ENCODE measurements at places on chromosomes 13 and 19.
A peak's percentile ranks its signal among the peaks of the same experiment; 100 is the strongest.

DNA sequence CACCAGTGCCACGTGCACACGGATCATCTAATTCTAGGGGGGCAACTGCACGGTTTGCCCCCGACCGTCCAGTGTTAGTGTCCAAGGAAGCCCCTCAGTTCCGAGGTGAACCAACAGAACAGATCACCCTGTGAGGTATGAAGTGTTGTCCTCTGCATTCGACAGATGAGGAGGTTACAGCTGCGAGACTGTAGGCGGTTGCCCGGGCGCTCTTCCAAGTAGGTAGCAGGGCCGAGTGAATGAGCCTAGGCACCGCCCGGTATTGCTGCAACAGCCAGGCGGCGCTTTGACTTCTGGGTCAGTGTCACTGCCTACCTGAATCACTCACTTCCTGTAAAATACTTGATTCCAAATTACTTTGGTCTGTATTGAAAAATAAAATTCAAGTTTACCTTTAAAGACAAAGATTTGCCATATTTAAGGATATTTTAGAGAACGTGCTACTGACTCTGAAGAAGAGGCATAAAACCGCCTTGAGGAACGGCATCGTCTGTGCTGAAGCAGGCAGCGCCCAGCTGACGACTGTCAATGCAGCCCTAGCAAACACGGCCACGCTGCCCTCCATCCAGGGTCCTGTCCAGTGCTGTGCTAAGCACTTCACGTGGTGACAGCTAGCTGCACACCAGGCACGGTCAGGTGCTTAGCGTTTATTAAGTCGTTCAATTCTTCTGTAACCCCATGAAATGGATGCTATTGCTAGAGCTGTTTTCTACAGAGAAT lies 19.3 kb upstream of the RASA3 start:
- no peak for DNase-seq

DNA sequence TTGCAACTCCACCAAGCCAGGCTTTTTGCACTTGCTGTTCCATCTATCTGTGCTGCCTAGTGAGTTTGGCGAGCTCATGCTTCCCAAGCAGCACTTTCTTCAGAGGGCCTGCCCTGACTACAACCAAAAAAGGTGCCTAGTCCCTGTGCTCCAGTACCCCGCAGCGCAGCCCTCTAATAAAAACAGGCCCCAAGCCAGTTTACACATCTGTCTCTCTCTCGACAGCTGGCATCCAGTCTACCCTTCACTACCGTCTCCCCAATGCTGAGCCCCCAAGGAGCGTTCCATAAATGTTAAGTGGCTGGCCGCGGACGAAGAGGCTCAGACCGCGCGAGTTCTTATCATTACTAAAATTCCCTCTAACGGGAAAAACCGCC lies 512 bp downstream of the MED4 start:
- no peak for DNase-seq

DNA sequence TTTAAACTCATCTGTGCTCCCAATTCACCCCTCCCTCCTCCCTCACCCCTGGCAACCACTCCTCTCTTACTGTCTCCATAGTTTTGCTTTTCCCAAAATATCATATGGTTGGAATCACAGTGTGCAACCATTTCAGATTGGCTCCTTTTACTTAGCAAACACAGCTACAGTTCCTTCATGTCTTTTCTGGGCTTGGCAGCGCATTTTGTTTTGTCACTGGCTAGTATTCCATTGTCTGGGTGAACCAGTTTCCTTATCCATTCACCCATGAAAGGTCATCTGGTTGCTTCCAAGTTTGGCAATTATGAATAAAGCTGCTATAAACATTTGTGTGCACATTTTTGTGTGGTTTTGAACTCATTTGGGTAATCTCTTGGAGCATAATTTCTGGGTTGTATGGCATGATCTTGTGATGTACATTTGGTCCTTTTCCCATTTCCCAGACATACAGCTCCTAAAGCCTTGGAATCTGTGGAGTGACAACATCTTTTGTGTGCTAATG lies 23.9 kb upstream of the GAS6 start:
- DNase-seq, result no peak

- DNase-seq, result no peak
Measured at GRCh38 chr19:44596428-44597130, 16.8 kb upstream of the IGSF23 start.

DNA sequence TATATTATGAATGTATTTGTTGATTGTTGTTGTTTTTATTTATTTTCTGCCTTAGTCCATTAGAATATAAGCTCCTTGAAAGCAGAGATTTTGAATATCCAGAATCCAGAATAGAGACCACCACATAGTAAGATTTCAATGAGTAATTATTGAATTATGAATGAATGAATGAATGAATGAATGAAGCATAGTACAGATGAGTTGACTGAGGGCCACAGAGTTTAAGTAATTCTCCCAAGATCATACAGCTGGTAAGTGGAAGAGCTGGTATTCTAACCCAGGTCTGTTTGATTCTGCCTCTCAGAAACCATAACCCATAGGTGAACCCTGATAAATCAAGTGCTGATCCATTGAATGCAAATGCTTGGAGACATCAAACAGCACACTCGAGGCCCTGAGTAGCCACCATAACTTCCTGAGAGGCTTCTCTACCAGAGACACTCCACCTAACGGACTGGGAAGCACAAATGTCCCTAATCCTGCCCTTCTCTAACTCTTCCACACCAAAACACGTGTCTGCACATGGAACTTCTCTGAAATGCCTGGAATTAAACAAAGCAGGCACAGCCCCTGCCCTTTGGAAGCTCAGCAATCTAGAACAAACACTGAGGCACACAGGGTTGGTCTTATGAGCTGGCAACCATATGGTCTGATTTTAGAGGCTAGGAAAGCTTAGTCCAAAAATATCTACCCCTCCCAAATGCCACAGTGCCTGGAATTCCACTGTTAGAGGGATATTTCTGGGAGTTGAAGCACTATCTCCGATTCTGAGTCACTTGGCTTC lies 190.1 kb downstream of the FOXO1 start:
- DNase-seq, result no peak

DNA sequence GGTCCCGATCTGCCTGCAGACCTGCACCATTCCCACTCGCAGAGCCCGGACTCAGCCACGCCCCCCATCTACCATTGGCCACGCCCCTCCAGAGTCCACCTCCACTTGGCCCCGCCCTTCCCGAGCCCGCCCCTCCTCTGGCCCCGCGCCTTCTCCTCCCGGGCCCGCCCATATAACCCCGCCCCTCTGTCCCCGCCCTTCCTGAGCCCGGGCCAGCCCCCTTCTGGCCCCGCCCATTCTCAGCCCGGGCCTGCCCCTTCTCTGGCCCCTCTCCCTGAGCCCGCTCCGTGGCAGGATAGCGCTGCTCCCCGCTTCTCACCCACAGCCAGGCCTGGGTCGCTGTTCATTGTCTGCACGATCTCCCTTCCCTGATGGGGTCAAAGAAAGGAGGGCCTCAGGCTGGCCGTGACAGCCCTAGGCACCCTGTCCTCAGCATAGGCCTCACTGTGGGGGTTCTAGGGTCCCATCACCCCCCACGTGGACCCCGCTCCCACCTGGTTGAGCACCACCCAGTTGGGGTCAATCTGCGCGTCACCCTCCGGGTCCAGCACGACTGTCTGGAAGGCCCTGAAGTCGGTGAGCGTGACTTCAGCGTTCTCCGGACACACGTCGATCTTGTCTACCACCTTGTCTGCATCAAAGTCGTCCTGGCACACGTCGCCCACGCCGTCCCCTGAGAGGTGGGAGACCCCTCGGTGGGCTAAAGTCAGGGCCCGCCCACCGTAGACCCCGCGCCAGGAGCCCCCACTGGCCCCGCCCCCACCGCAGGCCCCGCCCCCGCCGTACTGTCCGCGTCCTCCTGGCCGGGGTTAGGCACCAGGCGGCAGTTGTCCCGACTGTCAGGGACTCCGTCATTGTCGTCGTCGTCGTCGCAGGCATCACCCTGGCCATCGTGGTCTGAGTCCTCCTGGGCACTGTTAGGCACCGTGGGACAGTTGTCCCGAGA lies 5.7 kb downstream of the COMP start:
- peak; percentile 70 for DNase-seq

GRCh38 chr13:52969373-52969772 lies 59.2 kb upstream of the OLFM4 start:
- no peak for DNase-seq

- DNase-seq, result no peak
Measured at GRCh38 chr19:31421856-31422255, 72.6 kb upstream of the TSHZ3 start.

GRCh38 chr19:510606-511100 lies 3.4 kb downstream of the TPGS1 start:
- DNase-seq, result peak; percentile 93

DNA sequence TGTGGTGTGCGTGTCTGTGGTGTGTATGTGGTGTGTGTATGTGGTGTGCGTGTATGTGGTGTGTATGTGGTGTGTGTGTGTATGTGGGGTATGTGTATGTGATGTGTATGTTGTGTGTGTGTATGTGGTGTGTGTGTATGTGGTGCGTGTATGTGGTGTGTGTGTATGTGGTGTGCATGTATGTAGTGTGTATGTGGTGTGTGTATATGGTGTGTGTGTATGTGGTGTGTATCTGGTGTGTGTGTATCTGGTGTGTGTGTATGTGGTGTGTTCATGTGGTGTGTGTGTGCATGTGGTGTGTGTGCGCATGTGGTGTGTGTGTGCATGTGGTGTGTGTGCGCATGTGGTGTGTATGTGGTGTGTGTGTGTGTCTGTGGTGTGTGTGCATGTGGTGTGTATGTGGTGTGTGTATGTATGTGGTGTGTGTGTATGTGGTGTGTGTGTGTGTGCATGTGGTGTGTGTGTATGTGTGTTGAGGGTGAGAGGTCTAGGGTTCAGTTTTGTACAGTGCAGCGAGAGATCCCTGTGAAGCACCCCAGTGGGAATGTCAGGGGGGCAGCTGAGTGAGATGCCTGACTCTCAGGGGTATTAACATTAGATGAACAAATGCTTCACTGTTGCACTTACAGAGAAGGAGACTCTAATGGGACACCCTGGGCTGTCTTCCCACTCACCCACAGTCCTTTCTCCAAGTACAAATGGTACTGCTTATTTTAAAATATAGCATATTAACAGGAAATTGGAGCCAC lies 61.3 kb upstream of the MEDAG start:
- no peak for DNase-seq

DNA sequence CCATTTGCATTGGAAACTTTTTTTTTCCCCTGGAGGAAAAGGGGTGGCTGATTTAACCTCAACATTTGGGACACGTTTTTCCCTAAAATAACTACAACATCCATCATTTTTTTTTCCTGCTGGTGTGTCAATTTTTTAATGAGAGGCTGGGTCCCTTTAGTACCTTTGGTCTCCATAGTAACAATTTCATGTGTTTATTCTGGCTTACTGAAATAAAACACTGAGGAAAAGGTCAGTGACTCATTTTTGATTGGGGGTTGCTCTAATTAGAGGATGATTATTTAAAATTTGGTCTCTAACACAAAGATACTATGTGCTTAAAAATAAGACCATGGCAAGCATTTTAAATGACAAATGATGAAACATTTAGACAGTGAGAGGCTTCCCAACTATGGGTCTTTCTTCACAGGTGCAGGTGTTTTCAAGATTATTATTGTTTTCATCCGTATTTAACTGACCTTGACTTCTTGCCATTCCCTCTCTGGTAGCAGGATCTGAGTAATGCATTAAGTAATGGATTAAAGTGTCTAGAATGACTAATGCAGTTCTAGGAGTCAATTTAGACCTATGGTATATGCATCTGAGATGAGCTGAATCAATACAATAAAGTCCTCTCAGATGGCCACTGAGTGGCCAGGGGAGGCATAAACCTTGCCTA lies 406.4 kb downstream of the KCNRG start:
- DNase-seq, result no peak

Data from stimulated activated CD8-positive, alpha-beta memory T cell treated with anti-CD3 and anti-CD28 coated beads, Interleukin-15, amount 100 ng/mL, for 48 hours (primary cell).